ENCODE measurements at places on chromosomes 4 and X.

GRCh38 chr4:108834166-108834834 is 71.4 kb upstream of the ETNPPL start:
- no peak for DNase-seq

DNA sequence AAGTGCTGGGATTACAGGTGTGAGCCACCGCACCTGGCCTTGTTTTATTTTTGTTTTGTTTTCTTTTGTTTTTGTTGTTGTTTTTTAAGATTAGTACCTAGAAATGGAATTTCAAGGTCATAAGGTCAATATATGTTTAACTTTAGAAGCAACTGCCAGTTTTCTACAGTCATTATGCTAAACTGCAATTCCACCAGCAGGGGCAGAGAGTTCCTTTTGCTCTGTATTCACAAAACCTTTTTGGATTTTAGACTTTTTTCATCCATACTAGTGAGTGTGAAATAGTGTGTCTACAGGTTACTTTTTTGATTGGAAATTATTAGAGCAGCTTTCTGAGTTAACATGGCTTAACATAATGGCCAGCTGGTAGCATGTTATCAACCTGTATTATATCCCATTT is 580.6 kb downstream of the TRIML1 start:
- no peak for DNase-seq

- no peak for DNase-seq
These were observed 500.2 kb downstream of the IDS start for GRCh38 chrX:149004936-149005335.

DNA sequence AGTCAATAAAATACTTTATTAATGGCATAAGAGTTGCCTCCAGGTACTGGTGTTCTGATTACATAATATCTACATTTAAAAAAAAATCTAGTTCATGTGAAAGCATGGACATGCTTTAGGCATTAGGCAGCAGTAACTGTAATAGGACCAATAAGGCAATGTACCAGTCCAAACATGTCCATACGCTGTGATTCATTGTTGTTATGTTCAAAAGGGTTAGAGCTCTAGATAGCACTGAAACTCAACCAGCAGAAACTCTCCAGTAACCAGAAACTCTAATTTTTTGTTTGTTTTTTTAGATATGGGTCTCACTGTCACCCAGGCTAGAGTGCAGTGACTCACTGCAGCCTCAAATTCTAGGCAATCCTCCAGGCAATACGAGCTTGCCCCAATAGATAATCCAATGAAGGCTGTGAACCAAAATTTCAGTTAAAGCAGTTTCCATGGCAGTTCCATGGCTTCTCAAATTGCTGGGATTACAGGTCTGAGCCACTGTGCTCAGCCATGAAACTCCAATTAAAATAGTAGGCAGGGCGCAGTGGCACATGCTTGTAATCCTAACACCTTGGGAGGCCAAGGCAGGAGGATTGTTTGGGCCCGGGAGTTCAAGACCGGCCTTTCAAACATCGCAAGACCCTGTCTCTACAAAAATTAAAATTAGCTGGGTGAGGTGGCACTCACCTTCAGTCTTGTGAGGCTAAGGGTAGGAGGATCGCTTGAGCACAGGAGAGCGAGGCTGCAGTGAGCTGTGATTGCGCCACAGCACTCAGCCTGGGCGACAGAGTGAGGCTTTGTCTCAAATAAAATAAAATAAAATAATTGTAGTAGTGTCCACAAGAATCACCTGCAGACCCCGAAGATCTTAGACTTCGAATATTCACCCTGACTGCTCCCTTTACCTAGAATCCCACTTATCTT is 36.3 kb downstream of the MGARP start:
- DNase-seq: no peak

DNA sequence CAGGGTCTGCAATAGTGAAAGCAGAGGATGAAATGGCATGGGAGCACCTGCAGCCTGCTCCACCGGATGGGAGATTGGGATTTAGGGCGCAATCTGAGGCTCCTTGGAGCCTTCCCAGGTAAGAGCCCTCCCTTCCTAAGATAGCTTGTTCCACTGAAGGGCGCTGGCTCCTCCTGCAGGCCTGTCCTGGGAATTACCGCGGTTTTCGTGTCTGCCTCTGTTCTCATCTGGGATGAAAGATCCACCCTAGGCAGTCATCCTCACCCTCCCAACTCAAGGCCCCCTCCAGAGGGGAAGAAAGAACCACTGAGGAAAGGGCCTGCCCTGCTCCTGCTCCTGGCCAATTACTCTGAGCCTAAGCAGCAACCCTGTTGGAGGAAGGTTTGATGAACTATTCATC is 547.5 kb downstream of the SMARCA1 start:
- DNase-seq: no peak

GRCh38 chrX:123833387-123833786 is 26.5 kb upstream of the XIAP start:
- peak; percentile 71 for DNase-seq

- no peak for DNase-seq
These were observed 305.9 kb downstream of the ADGRL3 start for GRCh38 chr4:61505773-61506685.

DNA sequence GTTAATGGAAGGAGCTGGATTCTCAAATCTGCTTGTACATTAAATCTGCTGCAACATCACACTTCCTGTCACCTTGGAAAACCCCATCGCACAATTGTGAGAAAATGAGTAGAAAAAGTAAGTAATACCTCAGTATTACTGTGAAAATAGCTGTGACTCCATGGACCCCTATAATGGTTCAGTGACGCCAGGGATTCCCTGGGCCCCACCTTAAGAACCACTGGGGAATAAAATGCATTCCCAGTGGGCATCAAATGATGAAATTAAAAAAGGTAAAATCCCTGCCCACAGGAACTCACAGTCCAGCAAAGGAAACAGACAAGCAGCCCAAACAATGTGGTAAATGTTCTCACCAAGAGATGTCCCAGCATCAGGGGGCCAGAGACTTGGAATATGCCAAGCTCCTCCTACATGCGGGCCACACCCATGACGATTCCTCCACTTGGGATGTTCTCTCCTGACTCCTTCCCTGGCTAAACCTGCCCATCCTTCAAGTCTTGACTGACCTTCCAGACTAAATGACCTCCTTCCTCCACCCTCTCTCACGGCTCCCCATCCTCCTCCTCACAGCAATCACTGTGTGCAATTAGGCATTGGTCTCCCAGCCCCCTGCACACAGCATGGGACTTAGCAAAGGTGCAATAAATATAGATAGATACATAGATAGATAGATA is 2.6 kb downstream of the EVC2 start:
- no peak for DNase-seq

DNA sequence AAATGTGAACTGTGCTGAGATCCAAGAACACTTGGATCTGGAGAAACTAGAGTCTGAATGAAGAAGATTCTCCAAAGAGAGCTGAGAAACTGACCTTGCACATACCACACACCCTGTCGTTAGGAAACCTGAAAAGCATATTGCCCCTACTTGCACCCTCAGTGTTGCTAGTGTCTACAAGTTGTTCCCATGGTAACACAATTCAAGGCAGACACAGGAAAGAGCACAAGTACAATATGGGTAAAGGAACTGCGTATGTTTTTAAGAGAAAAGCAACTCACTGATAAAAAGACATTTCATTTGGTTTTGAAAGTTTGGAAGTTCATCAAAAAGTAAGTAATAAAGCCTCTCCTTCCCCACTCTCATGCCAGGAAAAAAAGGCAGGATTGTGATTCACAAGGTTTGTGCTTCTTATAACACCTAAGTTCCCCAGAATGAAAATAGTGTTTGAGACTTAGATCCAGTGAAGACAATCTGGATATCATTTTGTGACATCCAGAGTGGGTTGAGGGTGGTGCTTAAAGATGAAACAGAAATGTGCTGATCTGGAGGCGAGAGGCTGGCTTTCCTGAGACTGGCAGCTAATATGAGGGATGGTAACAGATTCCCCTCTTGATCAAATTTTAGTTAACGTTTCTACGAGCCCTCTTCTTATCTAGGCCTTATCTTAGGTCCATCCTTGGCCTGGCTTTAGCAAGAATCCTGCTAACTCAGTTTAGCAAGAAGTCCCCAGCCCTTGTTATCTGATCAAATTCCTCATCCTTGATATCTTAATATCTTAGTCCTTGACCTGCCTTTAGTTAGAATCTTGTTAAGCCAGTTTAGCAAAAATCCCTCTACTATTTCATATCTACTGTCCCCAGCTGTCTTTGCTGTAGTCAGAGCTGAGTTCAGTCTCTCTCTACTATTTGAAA is 42.3 kb downstream of the NIPAL1 start:
- DNase-seq: no peak

GRCh38 chrX:52140020-52140419 is 44.7 kb upstream of the MAGED4 start:
- DNase-seq: no peak

- no peak for DNase-seq
These were observed 145.6 kb downstream of the RAP1GDS1 start for GRCh38 chr4:98406819-98407218.

GRCh38 chrX:94204524-94204923 is 530.5 kb downstream of the FAM133A start:
- no peak for DNase-seq

GRCh38 chrX:45077748-45078424 is 122.8 kb downstream of the DIPK2B start:
- no peak for DNase-seq

- no peak for DNase-seq
These were observed 22.1 kb downstream of the ANXA5 start for GRCh38 chr4:121674696-121675095.

GRCh38 chr4:4423706-4424498 is 37.0 kb downstream of the NSG1 start:
- DNase-seq: no peak

DNA sequence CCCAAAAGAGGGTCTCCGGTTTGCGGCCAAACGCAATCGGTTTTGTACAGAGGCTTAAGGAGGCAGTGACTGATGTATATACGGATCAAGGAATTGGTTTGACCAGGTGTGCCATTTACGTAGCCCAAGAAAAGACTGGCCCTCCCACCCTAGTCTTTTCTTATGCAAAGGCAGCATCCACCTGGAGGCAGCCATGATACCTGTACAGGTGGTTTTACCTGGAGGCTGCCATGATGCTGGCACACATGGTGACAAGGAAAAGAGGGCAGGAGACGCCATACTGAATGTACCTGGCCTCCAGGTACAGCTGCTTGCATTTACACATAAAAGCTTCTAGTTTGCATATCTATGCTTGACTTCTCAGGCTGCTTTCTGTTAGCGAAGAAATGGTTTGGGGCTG is 917.7 kb upstream of the INTU start:
- no peak for DNase-seq

DNA sequence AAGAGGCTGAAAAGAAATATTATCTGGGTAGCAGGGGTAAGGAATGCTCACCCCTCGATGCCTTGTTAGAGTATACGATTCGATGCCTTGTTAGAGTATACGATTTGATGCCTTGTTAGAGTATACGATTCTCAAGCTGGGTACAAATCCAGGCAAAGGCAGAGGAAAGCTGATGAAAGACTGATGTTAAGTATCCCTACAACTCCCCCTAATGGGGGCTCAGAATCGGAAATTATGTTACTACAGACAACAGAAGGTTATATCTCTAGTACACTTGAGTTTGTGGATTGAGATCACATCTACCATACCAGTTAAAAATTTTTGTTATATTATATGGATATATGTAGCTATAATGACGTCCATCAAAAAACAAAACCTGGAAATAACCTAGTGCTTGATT is 4.8 kb downstream of the LRRC66 start:
- DNase-seq: no peak

DNA sequence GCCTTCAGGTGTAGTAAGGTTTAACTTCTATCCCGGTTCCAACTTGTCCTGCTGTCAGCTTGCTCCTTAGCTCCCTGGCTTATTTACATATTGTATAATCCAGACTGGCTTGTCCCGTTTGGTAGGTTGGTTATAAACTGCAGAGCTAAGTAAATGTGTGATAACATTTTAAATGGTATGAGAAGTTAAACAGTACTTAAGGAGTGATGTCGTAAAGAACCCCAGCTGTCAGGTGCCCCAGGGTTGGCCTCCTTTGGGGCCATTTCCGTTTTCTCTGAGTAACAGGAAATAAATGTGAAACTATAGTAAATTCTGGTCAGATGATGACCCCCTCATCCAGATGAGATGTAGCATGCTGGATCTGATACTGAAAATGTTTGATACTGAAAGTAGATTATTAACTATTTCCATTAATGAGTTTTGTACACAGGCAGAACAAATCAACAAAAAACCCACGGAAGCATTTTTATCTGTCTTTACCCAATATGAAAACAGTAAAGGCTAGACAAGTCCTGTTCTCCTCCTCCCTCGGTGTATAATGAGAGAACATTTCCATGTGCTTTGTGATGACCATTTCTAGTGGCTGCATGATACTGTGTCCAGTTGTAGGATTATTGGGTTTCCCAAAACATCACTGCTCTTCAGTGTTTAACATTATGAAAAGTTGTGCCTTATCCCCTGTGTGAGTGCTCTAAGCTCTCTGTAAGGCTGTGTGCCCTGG is 22.4 kb downstream of the GAB1 start:
- peak; percentile 20 for DNase-seq

GRCh38 chrX:132444936-132445335 is 43.9 kb downstream of the MBNL3 start:
- no peak for DNase-seq

DNA sequence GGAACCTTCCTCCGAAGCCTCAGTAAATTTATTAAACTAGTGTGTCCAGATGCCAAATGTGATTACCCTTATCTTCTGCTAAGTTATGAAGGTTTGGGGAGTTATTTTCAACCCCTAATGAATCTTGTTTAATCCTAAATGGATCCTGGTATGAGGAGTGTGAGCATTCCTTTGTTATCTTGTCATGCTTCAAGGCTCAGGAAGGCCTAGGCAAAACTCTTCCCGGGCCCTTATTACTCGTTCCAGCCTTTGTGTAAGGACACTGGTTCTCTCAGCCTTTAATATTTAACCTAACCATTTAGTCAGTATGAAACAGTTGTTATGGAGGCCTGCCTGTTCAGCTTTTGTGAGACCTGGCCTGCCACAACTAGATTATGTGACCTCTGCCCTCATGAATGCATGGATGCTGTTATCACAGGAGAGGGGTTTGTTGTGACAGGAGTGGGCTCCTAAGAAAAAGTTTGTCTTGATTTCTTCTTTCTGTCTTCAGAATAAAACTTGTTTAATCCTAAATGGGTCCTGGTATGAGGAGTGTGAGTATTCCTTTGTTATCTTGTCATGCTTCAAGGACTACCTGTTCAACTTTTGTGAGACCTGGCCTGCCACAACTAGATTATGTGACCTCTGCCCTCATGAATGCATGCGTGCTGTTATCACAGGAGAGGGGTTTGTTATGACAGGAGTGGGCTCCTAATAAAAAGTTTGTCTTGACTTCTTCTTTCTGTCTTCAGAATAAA is 181.7 kb downstream of the SLC39A8 start:
- DNase-seq: no peak

- DNase-seq: no peak
These were observed 459.4 kb downstream of the DTHD1 start for GRCh38 chr4:36740796-36741310.

DNA sequence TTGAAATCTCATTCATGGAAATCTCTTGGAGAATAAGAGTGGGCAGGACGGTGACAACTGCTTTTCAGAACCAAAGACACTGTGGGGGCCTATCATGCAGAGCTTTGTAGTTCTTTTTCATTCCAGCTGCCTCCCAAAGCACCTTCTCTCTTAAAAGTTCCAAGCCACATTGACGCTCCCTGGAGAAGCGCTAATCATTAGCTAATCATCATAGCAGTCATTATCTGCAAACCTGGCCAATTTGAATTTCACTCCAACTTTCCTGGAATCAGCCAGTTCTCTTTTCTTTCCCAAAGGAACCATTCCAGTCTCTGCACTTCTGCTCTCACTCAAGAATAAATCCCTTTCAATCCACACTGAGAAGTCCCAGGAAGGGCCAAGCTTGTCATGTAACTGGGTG is 1144.1 kb upstream of the IGFBP7 start:
- no peak for DNase-seq
